BJ (cell line): ENCODE measurements at places on chromosomes 13 and 19.

DNA sequence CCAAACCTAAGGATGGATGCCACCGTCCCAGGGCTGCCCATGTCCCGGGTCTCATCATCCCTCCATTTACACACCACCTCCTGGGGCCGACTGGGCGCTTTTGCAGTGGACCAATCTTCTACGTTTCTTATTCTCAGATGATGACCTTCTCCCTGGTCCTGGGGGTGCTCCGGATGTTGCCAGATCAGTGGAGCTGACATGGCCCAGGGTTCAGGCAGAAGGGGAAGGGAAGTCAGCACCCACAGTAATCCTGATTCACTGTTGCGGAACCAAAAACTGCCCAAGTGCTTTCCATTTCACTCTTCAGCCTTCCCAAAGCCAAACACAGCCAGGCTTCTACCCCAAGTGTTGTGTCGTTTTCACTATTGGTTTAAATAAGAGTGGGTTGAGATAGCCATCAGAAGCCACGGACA is 29.8 kb downstream of the RAB20 start:
- no peak for DNase-seq

DNA sequence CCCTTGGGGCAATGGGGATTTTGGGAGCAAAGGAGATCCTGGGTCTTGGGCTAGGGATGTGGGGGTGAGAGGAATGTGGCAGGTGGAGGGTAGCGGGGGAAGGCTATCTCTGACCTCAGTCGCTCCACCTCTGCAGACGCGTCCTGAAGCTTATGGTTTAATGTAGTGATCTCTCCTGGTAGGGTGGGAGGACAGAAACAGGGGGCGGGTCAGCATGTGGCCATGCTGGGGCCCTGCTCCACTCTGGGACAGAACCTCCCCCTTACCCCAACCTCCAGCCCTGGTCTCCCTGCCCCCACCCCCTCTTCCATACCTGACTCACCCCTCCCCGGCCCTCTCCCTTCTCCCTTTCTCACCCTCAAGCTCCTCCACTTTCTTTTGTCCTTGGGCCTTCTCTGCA is 1.4 kb downstream of the BST2 start:
- no peak for DNase-seq

GRCh38 chr13:59566561-59566960 is 597.2 kb downstream of the DIAPH3 start:
- DNase-seq = no peak

- DNase-seq = peak; percentile 78
These were observed 5.0 kb downstream of the PPP1R37 start for GRCh38 chr19:45097776-45098520.

GRCh38 chr13:44040818-44041100 is 161.1 kb downstream of the LACC1 start:
- DNase-seq = no peak

DNA sequence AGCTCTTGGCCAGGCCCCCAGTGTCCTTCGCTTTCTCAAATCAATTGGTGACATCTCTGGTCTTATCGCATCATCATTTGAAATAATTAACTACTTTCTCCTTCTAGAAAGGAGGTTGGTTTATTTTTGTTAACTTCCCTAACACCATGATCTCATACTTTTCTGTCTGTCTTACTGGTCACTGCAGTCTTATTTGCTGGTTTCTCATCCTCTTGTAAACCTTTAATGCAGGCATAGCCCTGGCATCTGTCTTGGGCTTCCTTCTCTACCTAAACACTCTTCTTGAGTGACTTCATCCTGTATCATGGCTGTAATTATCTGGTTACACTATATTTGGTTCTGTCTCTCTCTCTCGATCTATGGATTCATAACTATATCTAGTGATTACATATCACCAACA is 152.8 kb downstream of the CYSLTR2 start:
- DNase-seq = no peak

DNA sequence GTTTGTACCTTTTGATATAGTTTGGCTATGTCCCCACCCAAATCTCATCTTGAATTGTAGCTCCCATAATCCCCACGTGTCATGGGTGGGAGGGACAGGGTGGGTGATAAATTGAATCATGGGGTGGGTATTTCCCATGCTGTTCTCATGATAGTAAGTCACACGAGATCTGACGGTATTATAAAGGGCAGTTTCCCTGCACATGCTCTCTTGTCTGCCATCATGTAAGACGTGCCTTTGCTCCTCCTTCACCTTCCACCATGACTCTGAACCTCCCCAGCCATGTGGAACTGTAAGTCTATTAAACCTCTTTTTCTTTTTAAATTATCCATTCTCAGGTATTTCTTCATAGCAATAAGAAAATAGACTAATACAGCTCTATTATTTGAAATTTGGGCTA is 330.7 kb upstream of the ATXN8OS start:
- no peak for DNase-seq

DNA sequence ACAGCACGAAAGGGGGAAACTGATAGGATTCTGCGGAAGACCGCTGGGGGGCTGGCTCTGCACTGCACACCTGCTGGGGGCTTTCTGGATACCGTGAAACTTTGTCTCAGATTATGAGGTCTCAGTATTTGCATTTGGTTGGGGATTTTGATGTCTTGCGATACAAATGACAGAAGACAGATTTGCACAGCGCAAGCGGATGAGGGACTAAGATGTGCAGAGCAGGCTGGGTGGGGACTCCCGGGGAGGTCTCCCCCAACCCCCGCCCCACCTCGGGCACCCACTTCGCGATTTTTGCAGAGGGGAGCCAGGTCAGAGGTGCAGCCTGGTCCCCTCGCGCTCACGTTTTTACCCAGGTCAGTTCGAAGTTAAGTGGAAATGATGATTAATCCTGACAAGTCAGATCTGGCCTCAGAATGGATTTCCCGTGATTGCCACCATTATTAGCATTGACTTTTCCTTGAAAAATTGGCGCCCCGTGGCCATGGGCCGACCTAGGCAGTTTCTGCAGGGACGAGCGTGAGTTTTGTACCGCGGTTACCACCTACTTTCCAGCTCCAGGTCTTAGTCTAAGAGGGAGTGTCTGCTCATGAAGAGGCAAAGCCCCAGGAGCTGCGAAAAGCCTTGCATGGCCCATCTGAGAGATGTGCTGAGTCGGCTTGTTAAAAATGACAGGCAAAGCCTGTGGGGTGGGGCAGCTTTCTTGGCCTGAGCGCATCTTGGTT is 1.3 kb upstream of the GJB2 start:
- no peak for DNase-seq

DNA sequence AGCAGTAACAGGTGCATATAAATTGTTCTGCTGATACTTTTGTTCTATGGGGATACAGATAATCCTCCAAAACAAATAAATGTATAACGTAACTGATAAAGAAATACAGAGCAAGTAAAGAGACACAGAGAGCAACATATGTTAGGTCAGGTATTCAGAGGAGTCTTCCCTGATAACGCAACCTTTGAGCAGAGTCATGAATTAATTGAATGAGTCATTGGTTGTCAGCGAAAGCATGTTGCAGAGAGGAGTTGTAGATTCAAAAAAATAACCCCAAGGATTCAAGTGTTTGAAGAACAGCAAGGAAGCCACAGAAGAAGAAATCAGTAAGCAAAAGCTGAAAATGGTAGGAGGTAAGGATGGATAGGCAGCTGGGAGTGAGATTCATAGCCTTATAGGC is 245.2 kb downstream of the TBC1D4 start:
- no peak for DNase-seq

DNA sequence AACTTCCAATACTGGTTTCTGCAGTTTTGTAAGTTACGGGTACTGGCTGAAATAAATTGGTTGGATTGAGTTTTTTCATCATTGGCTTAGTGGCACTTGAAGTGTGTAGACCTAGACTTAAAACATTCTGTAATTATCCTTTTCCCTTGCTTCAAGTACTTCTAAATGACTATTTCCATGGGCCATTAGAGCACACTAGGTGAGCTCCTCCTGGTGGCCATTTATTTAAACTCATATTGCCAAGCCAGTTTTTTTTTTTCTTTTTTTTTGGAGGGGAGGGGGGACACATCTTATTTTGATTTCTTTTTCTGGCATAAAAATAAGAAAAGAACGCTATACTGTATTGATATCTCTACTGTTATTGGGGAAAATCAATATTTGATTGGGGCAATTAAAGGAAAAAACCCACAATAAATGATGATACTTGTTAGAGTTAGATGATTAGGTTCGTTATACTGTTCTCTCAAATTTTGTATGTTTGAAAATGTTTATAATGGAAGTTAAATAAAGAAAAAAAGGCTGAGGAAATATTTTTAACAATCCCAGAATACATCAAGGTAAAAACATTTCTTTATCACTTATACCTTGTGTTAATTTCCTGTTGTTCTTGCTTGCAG is 82.9 kb downstream of the PDS5B start:
- no peak for DNase-seq

DNA sequence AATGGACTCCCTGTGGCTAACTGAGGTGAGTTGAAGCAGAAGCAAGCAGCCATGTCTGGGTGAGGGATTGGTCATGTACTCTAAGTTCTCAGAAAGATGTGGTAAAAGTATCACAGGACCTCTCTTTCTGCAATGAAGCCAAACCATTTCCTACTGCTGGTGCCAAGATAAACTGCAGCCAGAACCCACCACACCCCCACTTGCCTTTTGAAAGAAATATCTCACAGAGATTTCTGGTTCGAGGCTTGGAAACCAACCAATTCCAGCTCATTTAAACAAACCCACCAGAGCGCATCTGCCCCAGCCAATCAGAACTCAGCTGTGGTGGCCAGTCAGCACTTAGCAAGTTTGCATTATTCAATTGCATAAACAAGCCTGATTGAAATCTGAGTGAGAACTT is 204.5 kb upstream of the ATXN8OS start:
- DNase-seq = no peak
